ENCODE measurements at places on chromosomes 5 and 9.

DNA sequence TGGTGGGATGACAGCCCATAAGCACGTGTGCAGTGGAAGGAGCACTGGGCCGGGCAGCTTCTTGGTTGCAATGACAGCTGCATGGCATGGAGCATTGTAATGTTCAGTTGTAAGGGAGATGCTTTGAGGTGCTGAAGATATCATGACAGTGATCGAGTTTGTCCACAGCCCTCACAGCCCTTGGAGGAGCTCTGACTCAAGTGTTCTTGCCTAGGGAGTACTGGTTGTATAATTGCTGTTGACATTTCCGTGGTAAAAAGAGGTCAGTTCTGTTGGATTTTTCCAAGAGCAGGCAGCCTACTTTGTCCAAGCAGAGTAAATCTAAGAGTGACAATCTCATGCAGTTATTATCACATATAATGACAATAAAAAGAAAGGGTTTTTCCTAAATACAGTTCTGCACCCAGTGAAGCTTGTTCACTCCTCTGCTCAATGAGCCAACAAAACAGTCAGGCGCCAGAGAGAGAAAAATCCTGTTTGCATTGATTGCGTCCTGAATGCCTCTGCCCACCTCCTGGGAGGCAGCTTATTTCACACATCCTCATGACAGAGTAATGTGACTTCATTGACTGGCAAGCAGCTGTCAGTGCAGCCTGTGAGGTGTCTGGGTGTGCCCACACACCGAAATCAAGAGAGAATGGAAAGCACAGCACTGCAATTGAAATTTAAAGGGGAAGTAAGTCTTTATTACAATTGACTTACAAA is 248.0 kb downstream of the NTRK2 start:
- DNase-seq, result no peak

- peak; percentile 10 for DNase-seq
Observed at GRCh38 chr9:130172858-130173665, 858 bp downstream of the NCS1 start.

DNA sequence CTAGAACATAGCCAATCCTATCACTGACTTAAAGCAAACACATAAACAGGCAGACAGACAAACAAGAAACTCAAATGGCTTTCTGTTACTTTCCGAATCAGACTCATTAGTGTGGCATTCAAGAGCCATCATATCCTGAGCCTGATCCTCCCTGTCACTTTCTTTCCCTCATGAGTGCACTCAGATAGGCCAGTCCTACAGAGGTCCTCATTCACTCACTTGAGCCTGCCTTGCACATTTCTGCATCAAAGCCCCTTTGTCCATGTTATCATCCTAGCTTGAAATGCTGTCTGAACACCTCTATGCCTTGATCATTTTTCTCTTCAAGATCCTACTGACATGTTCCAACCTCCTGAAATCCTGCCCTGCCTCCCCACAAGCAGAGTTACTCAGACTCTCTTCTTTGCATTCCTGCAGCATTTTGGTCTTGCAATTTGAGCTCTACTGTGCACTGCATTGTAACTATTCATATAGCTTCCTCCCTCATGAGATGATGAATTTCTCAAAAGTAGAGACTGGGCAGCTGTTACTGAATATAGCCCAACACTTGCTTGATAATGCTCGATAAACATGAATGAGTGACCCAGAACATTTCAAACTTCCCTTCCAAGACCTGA is 126.9 kb downstream of the PALM2AKAP2 start:
- DNase-seq, result no peak

DNA sequence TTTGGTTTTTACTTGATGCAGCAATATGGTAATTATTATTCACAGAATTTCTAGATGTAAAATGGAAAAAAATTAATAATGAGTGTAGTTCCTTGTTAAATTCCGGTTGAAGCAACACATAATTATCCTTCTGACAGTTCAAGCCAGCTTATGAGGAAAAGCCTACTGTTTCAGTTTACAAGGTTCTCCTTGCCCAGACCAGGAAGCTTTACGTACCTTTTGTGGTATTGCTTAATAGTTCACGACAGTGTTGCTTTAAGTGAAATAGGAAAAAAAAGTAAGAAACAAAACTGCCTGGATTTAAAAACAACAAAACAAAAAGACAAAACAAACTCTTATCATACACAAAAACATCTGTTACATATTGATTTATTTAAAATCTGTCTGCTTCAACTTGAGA is 547.3 kb upstream of the C9orf72 start:
- DNase-seq, result no peak

- DNase-seq, result no peak
Observed at GRCh38 chr5:141637123-141637766, 448 bp downstream of the RELL2 start.

DNA sequence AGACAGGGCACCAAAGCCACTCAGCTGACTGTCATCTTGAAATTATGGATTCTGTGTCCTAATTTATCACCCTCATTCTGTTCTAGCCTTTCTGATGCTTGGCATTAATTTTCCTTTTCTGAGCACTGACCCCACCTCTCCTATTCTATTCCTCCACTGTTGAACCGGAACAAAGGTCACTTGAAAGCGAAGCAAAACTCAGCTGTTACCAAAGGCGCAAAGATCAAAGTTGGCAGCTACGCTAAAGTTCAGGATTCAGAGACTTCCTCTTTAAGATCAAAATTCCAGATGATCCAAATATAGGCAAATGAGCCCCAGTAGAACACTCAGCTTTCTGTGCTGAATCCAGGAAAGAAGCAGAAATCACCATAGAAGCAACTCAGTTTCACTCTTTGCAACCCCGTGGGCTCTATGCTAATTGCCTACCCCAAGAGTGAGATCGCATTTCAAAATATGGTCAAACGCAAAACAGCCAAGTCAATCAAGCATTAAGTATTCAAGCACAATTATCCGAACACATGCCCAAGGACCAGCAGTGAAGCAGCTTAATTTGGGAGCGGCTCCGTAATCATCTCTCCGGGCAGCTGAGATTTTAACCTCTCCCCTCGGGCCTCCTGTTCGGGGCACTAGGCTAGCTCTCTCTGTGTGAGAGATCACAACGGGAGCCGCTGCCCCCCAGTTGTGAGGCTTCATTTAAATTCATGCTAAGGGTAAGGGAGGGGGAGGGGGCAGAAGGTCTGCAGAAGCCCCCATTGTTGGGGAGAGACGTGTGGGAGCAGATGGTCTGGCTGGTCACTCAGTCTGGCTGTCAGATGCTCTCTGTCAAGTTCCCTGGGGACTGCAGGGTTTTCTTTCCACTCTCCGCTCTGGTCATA is 288.6 kb downstream of the ELAVL2 start:
- no peak for DNase-seq

DNA sequence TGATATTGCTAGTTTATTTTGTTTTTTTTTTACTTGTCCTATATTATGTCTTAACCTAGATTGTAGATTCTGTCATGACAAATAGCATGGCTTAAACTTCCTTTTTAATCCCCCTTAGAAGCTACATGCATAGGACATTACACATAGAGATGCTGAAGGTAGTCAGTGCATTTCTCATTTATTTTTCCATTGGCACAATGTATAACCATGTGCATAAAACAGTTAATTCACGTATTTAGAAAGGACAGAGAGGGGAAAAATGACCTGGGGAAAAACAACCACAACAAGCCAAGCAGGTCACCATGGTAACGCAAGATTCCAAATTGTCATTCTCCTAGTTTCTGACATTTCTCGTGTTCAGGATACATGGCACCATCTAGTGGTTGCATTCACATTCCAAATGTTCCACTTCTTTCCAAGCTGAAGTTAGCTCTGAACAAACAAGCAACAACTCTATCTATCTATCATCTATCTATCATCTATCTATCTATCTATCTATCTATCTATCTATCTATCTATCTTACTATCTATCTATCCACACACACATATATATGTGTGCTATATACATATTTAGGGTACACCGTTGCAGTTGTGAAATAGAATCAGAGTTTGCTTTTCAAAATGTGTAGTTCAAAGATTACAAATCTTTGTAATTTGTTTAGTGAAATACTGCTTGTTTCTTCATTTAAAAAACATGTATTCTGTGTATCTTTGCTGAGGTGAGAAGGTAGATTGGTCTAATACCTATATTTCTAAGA is 487.2 kb upstream of the ST8SIA4 start:
- no peak for DNase-seq

DNA sequence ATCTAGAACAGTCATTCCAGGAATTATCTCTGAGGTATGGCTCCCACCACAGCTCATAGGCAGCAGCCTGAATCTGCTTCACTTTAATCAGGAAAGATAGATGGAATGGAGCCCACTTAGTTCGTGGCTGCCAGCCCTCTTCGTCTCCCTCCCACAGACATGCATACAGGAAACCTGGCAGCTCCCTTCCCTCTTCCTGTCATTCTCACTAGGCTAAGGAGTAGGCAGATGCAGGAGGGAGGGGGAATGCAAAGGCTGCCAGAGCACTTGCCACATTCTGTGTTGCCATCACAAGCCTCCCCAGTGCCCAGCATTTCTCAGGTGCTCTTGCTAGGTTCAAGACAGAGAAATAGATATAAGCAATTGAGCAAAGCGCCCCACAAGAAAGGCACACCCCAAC is 378.9 kb downstream of the ELAVL2 start:
- DNase-seq, result no peak

- no peak for DNase-seq
Observed at GRCh38 chr9:87149799-87150198, 202.5 kb upstream of the GAS1 start.

DNA sequence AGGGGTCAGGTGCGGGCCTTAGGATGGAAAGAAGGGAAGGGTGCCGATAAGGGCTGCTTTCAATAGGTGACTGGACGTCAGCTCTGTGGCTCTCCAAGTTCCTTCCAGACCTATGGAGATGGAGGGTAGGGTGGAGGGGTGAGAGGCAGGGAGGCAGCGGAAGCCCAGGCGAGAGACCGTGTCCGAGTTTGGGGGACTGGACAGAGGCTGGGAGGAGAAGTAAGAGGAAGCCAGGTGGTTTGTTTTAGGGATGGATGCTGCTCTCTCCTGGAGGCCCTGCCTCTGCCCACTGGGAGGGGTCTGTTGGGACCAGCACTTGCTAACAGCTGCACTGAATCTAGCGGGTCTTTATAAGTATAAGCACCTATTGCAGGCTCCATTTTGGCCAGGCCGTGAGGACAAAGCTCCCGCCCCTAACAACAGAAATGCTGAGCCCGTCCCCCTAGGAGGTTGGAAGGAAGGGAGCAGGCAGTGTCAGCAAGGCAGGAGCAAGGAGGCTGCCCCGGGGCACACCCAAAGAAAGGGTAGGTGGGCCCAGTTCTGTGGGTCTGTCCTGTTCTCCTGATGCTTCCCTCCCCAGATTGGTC is 167.5 kb downstream of the DAB2IP start:
- DNase-seq, result no peak

GRCh38 chr5:148961261-148962199 is 101.3 kb downstream of the SH3TC2 start:
- no peak for DNase-seq

GRCh38 chr9:132804576-132805295 is 73.3 kb downstream of the AK8 start:
- DNase-seq, result no peak

GRCh38 chr5:43007246-43007910 is 32.7 kb downstream of the ANXA2R start:
- no peak for DNase-seq

DNA sequence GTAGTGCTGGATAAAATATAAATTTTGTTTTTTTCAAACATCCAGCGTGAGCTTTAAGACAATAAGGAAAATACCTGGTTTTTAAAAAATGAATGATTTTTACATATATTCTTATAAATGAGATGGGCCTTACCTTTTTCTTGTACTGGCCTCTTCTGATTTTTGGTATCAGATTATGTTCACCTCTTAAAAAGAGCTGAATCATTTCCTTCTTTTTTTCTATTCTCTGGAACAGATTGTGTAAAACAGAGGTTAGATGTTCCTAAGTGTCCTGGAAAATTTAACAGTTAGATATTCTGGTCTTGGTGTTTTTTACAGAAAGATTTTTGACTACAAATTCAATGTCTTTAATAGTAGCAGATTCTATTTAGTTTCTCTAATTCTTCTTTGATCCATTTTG is 74.6 kb downstream of the NDUFAF2 start:
- no peak for DNase-seq

DNA sequence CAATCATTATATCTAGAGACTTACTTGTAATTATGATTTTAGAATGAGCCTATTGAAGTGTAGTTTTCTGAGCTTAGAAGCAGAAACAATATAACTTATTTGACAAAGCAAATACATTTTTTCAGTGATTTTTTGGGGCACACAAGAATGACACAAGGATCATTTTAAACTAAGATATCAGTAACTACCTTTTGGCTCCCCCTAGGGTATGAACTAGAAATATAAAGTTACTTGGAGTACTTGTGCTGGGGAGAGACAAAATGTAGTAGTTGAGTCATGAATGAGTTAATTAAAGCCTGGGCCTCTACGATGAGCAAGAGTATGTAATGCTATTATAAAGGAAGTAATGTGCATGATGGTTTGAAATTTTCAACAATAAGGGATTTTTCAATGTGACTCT is 1244.1 kb upstream of the ACO1 start:
- DNase-seq, result no peak

DNA sequence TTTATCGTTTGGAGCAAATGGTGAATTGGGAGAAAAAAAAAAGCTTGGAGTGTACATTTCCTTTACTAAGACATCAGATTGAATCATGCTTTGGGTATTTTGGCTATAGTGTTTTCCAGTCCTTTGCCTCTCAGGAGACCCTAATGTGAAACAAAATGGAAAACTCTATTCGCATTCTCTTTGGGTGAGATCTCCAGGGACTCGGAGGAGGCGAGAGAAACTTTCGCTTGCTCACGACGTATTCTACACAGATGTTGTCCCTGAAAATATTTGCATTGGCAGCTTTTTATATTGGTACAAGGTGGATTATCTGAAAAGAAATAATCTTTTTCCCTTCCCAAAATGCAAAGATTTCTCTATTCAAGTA is 1240.1 kb upstream of the WWC1 start:
- no peak for DNase-seq

DNA sequence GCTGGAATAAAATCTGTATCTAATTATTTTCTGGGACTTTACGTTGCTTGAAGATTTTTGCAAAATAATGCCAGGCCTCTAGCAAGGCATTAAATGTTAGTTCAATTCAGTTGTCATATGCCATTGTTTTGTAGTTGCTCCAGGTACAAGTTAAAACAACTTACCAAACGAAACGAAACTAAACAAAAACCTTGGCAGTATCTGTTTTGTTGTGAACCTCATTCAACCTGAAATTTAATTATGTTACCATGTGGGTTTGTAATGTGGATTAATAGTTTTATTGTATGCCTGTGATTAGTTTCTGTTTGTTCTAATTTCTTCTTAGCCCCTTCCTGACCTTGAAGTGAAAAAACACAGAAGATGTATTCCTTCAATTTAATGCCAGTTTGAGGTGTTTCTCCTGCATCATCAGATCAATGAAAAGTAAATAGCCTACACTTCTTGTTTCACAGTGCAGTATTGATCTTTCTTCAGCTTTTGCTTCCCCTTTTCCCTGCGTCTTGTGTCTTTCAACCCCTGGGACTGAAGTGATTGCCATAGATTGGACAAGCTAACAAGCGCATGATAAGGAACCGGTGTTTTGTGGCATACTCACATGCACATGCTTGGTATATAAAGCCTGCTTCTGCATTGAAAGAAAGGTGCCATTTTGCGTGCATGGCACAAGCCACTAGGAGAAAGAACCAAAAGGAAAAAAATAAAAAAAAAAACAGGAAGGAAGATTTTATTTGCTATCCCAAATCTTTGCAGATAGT is 699.0 kb upstream of the ARRDC3 start:
- no peak for DNase-seq

- no peak for DNase-seq
Observed at GRCh38 chr9:86977205-86977835, 30.0 kb upstream of the GAS1 start.
